ENCODE measurements at places on chromosomes 1 and 21.

- peak; percentile 42 for DNase-seq
Observed at GRCh38 chr1:25621876-25622275, 5.3 kb downstream of the MAN1C1 start.

GRCh38 chr1:7898962-7899361 lies 41.7 kb downstream of the TNFRSF9 start:
- DNase-seq = no peak

- DNase-seq = no peak
Observed at GRCh38 chr21:26948194-26948593, 18.7 kb downstream of the ADAMTS5 start.

DNA sequence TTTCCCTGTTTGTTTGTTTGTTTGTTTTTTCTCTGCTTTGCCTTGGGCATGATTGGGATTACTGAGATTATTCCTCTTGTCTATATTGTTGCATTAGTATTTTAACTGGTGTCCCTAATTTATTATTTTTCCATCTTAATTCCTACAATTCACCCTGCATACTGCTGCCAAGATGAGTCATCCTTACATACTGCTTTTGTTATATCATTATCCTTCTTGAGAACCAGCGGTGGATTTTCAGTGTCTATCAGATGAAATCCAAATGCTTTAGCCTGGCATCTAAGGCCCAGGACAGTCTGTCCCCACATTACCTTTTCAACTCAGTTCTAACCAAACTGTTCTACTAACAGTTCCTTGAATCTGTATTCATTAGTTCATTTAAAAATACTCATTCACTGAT lies 101.7 kb downstream of the OLFML2B start:
- DNase-seq = no peak

- no peak for DNase-seq
Observed at GRCh38 chr1:37472281-37472680, 2.1 kb upstream of the ZC3H12A start.

Data from cerebellar cortex (tissue), 1 donor.